ENCODE measurements at places on chromosomes 2 and 18. TPM values are rescaled to one million over a fixed set of nuclear protein-coding genes. Genes with fewer than 3 reads are reported as not detected.

DNA sequence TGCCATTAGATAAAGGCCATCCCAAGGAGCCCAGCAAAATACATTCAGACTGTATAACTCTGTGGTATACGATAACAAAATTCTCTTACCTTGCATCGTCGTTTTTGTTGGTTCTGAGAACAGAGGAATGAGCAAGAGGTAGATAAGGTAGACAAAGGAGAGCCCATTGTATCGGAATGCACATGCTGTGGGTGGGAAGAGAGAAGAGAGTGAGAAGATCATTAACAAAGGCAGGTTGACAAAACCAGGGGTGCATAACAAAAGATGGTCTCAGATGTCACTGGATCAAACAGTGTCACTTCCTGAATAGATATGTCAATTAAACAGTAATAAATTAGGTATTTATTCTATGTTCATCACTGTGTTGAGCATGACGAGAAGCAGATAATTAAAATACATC is 83.3 kb downstream of the PIEZO2 start:
- H3K4me3 ChIP-seq = no peak overlapping the region
- H3K36me3 ChIP-seq = no peaks in the 10 kb centered on the region
- H3K27me3 ChIP-seq = no peaks in the 10 kb centered on the region
- no peak overlapping the region for H3K27ac ChIP-seq

DNA sequence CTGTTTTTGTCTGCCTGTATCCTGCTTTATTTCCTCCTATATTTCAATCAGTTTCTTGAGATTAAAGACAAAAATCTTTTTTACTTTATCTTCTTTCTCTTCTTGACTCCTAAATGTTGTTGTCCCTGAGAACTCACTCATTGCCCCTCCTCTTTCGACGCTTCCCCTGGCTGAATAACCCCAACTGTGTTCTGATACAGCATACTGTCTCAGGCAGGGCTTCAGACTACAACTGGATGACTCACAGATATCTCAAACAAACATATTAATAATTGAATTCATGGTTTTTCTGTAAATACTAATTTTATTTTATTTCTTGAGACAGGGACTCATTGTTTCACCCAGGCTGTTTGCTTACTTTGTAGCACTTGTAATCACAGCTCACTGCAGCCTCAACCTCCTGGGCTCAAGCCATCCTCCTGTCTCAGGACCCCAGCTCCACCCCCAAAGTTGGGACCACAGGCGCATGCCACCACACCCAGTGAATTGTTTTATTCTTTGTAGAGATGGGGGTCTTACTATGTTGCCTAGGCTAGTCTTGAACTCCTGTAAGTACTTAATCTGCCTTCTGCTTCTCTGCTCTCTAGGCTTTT is 9.4 kb downstream of the ITGAV start:
- H3K36me3 ChIP-seq = no peaks in the 10 kb centered on the region
- H3K27me3 ChIP-seq = no peaks in the 10 kb centered on the region
- H3K27ac ChIP-seq = no peak overlapping the region
- H3K4me1 ChIP-seq = no peaks in the 10 kb centered on the region
- no peak overlapping the region for H3K4me3 ChIP-seq
- no peak for DNase-seq

DNA sequence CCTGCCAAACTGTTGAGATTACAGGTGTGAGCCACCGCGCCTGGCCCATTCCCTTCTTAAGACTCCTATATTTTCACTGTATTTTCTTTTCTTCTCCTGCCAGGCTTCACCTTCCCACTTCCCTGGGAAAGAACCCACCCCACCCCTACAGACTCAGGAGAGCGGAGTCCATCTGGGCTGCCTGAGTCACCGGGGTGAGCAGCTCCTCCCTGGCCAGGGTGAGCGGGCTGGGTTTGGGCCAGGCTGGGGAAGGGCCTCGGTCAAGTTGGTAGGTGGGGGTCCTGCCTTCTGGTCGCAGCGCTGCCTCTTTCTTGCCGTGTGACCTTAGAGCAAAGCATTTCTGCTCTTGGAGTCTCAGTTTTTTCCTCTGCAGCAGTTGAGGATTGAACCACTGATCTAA is 2.1 kb upstream of the GAREM2 start:
- no peak overlapping the region for H3K27ac ChIP-seq

DNA sequence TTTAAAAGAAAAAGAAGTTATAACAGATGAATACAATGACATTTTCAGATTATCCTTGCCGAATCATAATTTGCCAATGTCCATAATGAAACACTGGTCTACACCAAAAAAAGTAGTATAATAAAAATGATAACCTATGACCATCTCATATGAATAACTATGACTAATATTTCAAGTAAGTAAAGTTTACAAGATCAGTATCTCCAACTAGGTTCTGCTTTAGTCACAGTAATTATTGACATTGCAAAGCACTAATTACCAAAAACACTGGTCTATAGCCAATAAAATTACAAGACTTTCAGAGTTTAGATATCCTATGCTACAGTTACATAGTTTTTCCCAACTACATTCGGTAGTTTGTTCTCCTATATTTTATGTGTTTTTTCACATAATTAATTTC is 136.7 kb downstream of the MEMO1 start:
- no peak for DNase-seq
- H3K27ac ChIP-seq = no peak overlapping the region
- no peaks in the 10 kb centered on the region for H3K27me3 ChIP-seq
- no peaks in the 10 kb centered on the region for H3K4me1 ChIP-seq

DSG1 gene
- 0.70 TPM for total RNA-seq

FSHR gene
- total RNA-seq = 0.20 TPM

TMEM247 gene
- total RNA-seq = not detected

All from hepatocyte (in vitro differentiated cells).